ENCODE measurements at places on chromosomes 16 and 17.

DNA sequence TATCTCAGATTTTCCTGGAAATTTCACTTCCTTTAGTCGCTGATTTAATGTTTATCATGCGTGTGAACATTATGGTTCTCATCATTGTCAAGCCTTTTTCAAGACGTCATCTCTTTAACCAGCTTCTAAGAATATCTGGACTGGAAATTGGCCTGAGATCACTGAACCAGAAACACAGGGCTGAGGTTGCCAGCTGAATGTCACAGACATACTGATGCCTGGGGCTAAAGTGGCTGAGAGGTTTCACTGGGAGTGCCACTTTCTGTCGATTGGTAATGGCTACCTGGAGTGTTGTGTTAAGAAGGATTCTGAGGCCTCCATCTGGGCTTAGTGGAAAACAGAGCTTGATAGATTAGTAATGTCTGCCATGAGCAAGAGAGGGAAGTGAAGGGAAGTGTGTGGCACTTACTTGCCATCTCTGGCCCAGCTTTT is 54.2 kb downstream of the CRISPLD2 start:
- no peak for DNase-seq

DNA sequence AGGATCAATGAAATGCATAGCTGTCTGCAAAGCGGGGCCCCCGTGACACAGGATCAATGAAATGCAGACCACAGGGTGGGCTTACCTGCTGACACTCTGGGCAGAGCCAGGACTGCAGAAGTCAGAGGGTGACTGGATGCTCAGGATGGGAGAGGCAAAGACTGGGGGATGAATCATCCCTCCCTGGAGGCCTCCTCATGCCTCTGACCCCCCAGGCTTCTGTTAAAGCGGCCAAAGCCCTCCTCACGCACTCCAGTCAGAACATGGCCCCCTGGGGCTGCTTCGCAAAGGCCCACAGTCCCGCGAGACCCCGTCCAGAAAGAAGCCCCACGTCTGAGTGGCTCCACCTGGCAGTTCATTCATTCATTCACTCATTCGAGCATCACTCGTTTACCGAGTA is 38.4 kb upstream of the FOXF1 start:
- DNase-seq: no peak

GRCh38 chr16:79716645-79717332 is 116.3 kb upstream of the MAF start:
- DNase-seq: no peak

DNA sequence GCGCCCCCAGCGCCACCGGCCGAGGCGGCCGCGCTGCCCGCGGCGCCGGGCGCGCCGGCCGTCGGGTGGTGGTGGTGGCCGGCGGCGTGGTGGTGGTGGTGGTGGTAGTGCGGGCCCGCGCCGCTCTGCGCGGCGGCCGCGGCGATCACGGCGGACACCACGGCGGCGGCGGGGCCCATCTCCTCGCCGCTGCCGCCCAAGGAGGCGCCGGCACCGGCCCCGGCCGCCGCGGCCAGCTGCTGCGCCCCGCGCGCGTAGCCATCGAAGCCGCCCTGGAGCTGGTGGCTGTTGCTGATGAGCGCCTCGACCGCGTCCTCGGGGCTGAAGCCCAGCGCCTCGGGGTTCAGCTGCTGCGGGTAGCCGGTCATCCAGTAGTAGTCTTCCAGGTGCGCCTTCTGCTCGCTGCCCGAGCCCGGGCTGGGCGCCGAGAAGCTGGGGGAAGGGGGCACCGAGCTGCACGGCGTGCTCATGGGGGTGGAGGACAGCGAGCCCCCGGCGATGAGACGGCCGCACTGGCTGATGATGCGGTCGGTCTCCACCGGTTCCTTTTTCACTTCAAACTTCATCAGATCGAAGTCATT is 1.2 kb downstream of the MAF start:
- no peak for DNase-seq

GRCh38 chr16:81823111-81823510 is 44.0 kb downstream of the PLCG2 start:
- no peak for DNase-seq

DNA sequence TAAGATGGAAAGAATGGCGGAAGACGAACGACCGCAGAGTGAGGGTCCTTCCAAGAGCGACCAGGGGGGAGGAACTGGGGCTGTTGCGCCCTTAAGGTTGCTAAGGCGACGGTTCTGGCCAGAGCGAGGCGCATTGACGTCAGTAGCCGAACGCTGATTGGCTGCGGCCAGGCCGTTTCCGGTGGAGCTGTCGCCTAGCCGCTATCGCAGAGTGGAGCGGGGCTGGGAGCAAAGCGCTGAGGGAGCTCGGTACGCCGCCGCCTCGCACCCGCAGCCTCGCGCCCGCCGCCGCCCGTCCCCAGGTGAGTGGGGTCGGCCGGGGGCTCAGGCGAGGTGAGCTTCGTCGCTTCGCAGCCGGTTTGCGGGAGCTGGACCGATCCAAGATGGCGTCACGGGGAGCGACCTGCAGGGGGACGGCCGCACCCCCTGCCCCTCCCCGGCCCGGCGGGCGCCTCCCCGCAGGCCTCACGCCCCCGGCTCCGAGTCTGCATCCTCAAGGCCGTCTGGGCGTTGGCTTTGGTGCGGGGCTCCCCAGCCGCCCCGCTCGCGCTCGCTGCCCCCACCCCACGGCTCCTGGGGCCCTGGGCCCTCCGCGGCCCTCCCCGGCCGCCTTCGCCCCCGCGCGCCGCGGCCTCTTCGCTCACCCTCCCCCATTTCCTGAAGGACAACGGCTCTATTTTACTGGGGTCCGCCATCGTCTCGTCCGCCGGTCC is at the start of gene PRKAR1A:
Gene PRKAR1A, plus strand, starts transcription at position 184 of the 713 bp plus-strand sequence. CDS start 2,970 bp downstream, outside the sequence.
- DNase-seq: peak; percentile 85

- peak; percentile 33 for DNase-seq
Measured at GRCh38 chr17:45246861-45247428, 14.9 kb downstream of the SPATA32 start.

- no peak for DNase-seq
Measured at GRCh38 chr16:88901718-88902337, 35.4 kb upstream of the PABPN1L start.
